ENCODE measurements at places on chromosomes 3 and 15.
A peak's percentile ranks its signal among the peaks of the same experiment; 100 is the strongest.

- no peak for DNase-seq
Observed at GRCh38 chr15:64222573-64223366, 59.9 kb upstream of the PPIB start.

DNA sequence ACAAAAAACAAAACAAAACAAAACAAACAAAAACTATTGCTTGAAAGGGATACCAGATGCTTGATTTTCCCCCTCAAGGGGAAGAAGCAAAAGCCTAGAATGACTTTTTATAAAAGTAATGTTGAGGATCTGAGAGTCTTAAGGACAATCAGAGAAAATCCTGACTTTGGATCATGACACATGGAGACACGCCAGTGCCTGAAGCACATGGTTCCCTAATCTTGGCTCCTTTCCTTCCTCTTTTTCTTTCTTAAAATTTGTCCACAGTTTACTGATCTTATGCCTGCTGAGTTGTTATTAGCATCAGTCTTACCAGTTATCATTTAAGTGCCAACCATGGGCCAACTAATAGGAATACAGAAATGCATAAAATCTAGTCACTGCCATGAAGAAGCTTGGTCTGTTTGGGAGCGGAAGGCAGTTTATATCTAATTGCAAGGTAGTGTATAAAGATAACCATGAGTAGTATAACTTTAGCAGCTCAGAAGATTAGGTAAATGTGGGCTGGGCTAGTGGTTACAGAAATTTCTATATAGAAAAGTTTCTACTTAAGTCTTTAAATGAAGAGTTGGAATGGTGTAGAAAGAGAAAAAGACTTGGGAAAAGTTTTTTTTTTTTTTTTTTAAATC, 6.9 kb downstream of the GLCE start:
- DNase-seq = no peak

- DNase-seq = no peak
Observed at GRCh38 chr3:53708001-53708621, 138.1 kb downstream of the CHDH start.

DNA sequence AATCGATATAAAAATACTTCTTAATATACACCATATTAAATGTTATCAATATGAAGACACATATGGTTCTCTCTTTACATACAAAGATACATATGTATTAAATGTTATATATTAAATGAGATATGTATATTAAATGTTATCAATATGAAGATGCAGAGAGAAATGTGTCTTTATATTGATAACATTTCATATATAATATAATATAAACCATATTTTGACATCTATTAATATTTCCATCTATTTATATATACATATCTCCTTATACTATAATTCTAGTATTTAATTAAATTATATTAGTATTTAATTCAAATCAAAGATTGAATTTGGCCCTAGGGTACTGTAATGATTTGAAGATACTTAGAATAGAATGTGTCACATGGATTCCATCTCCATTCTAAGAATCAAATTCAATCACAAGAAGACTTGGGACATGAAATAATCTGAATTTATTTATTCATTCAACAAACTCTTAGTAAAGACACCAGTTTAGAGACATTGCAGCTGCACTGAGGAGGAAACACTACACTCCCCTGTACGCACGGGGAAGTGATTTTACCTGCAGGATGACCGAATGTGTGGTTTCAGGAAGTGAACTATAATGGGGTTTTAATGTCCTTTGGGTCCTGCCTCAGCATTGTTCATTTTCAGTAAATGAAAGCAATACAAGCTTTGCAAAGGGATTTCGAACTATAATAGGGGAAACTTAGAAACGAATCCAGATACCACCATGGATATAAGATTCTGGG, 365.1 kb downstream of the MECOM start:
- DNase-seq = no peak

DNA sequence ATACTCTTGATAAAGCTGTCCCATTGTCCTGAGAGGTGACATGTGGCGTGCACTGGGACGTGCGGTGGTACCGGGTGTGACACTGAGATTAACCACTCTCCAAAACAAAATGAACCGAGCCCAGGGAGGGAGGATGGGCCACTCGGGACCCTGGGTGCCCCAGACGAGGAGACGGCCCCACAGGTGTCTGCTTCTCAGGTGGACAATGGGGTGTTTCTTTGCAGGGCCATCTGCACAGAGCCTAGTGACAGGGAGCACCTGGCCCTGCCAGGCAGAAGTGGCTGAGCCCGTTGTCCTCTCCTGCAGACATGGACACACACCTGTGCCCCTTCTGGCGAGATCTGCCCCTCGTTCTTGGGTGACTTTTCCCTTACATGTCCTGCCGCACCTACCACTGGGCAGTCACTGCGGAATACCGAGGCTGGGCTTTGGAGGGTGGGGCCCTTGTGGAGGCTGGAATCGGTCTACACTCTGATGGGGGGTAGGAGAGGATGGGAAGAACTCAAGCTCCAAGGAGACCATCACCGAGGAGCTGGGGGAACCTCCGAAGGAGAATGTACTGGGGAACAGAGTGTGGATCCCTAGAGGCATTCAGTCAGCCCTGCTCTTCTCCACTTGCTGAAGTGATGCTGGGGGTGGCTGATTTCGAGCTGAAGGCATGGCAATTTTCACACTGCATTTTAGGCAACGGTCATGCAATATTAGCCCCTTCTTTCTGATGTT, 153.5 kb downstream of the ATP10A start:
- DNase-seq = no peak

DNA sequence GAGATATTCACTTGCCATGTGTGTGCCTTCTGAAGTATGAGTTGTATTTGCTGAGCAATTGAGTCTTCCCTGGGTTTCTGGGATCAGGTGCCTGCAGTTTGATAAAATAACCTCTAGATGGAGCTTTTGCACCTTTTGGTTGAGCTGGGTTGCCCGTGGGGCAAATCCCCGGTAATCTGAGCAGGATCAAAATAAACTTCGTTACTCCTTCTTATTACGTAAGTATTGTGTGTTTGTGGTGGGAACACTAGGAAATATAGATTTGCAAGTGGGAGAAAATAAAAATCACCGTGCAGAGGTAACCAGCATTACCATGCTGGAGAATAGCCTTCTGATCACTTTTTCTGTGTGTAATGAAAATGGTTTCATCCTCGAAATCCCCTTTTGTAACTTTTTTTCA, 277.4 kb upstream of the NR2E3 start:
- no peak for DNase-seq

DNA sequence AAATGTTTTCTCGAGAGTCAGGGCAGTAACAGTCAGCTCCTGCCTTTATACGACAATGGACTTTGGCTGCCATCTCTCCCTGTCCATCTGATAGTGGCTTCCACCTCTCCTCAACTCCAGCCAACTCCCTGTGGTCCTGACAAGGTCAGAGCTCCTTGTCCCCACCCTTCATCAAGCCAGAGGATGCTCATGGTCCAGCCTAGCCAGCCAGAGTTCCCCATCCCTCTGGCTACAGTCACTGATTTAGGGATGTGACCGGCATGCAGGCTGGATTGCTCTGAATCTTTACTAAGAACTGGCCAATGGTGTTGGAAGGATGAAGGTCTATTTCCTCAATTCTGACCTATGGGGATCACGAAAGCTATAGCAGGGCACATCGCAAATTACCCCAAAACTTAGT, 156.1 kb downstream of the OR4M2 start:
- DNase-seq = no peak

DNA sequence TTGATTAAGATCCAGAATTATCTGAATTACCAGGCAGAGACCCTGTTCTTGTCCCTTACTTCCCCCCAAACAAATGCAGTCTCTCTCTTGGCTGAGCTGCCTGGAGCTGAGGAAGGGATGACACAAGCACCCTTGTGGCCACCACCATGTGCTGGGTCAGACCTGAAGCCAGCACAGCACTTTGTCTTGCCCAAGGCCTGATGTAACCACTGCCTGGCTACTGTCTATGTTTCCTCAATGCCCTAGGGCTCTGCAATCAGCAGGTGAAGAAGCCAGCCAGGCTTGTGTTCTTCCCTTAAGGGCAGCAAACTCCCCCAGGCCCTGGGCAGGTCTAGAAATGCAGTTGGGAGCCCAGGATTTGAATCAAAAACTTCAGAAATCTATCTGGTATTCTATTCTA, 15.8 kb upstream of the CASR start:
- DNase-seq = no peak

DNA sequence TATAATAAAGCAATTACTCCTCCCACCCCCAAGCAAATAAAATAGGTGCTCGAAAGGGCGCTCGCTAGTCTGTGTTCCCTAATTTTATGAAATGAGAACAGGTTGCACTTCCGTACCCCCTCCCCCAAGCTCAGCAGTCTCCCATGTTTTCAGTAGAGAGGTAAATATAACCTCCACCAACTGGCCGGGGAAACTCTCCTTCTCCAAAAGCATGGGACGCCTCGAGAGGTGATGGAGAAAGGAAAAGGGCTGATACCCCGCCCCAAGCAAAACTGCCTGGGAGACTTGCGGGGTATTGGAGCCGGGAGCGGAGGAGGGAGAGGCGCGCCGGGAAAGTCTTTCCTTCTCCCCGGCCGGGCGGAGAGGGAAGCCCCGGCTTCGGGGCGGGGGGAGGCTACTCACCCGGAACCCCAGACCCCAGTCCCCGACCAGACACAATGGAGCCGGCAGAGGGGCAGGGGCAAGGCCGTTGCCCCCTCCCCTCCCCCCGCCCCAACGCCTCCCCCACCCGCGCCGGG, 605 bp downstream of the DCUN1D1 start:
- DNase-seq = peak; percentile 12

GRCh38 chr3:117019082-117019713, 309.6 kb downstream of the TUSC7 start:
- no peak for DNase-seq

GRCh38 chr3:124636101-124636862, 94.0 kb upstream of the UMPS start:
- DNase-seq = no peak

DNA sequence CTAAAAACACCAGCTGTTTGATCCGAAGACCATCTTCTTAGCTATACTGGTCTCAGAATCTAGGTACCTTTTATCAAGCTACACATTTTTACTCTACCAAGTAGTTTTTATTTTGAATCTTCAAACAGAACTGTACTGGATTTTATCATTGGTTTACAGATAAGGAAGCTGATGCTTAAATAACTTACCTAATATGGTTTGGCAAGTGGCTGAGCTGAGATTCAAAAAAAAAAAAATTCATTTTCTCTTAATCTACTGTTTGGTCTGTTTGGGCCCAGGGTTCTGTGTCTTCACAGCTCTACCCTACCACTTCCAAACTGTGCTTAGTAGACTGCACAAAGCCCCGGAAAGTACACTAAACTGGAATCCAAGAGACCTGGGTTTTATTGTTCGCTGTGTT, 35.7 kb downstream of the ZNF860 start:
- no peak for DNase-seq

All from stimulated activated CD4-positive, alpha-beta T cell treated with anti-CD3 and anti-CD28 coated beads, TNF-alpha, amount 100 ng/mL, for 1 hour (primary cell).